ENCODE measurements at places on chromosomes 7 and 10.

DNA sequence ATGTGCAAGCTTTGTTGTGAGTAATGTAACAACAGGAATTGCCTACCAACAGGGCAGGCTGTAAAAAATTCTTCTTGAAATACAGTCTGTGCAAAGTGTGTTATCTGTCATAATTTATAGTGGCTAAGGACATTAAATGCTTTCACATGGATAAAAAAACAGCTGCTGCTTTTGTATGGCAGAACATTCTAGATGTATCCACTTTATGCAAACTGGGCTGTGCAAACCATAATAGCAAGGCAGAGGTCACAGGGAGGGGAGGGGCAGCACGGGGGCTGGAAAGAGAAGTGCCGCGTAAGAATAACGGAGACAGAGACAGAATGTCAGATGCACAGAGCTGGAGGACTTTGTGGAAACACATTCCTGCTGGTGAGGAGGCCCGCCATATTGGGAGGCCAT, 86.1 kb downstream of the VOPP1 start:
- no peak for DNase-seq

GRCh38 chr10:6301488-6302075, 98.8 kb downstream of the PFKFB3 start:
- no peak for DNase-seq

DNA sequence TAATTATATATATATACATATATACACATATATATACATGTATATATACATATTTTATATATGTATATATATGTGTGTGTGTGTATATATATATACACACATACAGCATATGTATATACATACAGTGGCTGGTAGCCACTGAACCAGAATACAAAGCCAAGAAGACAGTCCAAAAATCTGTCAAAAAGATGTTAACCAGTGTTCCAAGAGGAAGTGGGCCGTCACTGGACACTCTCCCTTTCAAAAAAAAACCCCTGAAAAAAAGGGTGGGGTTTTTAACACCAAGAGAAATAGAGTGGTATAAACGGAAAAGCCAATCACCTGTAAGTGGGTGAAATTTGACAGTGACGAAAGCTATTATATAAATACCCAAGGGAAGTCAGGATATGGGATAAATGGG, 31.1 kb upstream of the C1GALT1 start:
- DNase-seq: no peak

DNA sequence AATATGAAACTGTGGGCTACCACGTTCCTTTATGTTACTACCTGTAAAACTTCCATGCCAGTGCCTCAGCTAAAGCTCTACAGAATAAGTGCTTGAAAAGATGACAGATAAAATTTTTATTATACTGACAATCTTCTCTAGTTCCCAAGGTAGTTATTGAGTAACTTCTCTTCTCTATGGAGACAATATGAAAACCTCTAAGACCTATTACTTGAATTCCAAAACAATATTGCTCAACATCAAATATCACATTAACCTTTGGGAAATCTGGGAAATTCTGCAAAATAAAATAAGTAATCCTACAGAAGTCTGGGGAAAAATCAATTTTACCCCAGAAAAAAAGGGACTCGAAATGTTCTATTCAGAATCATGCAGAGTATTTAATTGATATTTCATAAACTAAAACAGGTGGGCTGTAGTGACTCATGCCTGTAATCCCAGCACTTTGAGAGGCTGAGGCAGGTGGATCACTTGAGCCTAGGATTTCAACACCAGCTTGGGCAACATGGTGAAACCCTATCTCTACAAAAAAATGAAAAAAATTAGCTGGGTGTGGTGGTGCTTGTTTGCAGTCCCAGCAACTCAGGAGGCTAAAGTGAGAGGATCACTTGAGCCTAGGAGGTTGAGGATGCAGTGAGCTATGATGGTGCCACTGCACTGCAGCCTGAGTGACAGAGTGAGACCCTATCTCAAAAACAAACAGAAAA, 23.8 kb upstream of the ANK3 start:
- DNase-seq: no peak

GRCh38 chr7:94044806-94045205, 40.7 kb upstream of the BET1 start:
- DNase-seq: no peak

- DNase-seq: no peak
Measured at GRCh38 chr7:8172372-8173354, 89.3 kb downstream of the ICA1 start.

DNA sequence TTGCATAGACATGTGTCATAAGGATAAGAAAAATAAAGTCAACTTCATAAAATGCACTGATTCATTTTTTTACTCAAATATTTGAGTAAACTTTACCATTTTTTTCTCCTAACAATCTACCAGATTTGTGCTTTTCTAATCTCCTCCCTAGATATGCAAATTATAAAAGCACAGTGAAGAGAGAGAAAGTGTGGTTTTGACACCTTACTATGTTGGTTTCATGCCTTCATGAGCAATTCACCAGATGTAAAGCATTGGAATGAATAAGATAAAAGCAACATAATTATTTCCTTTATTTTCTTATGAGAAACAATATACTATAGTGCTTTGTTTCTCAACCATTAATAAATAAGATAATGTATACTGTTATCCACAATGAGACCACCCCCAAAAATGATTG, 432.5 kb upstream of the PCDH15 start:
- no peak for DNase-seq

DNA sequence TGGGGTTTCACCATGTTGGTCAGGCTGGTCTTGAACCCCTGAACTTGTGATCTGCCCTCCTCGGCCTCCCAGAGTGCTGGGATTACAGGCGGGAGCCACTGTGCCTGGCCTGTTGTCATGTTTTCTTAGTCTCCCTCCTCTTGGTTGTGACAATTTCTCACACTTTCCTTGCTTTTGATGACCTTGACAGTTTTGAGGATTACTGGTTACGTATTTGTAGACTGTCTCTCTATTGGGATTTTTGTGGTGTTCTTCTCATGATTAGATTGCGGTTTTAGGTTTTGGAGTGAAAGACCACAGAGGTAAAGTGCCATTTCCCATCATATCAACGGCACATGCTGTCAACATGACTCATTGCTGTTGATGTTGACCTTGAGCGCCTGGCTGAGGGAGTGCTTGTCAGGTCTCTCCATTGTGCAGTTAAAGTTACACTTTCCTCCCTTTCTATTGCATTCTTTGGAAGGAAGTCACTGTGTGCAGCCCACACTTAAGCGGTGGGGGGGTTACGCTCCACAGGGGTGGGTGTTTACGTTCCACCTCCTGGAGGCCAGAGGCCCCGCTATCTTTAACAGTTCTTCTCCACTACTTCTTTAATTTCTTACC, 10.8 kb downstream of the NEURL1 start:
- DNase-seq: no peak

DNA sequence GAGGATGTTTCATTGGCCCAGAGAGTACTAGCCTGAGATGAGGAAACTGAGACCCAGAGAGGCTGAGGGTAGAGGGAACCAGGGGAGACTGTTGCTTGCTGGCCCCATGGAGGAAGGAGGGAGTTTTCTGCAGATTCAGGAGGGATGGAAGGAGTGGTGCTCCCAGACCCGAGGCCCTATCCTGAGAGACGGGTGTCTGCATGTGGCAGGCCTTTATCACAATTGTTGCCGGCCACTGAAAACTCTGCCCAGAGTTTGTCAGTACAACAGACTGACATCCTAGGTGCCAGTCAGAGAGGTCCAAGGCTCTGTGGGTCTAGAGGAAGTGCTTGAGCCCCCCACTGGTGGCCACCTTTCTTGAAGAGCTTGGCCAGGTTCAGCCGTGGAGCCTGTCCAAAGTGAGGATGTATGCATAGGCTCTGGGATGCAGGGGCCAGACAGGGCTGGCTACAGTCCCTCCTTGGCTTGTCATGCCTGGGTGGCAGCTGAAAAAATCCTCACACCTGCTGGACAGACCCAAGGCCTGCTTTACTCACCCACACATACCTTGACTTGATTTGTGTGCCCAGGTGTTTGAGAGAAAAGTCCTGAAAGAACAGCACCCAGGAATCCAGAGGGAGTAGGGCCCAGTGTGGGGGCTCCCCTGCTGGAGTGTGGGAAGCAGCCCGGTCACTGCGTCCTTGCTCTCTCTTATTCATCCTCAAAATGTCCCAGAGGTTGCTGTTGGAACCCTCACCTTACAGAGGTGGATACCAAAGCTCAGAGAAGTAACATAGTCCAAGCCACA, 65.2 kb downstream of the CLRN3 start:
- no peak for DNase-seq

GRCh38 chr7:85328456-85328998, 141.7 kb upstream of the SEMA3D start:
- no peak for DNase-seq

GRCh38 chr10:12634621-12634931, 285.2 kb downstream of the CAMK1D start:
- DNase-seq: no peak

- no peak for DNase-seq
Measured at GRCh38 chr10:3542185-3542611, 242.8 kb downstream of the KLF6 start.

GRCh38 chr7:15862781-15863165, 176.3 kb upstream of the MEOX2 start:
- no peak for DNase-seq

- DNase-seq: no peak
Measured at GRCh38 chr10:69383558-69383957, 33.2 kb downstream of the TACR2 start.

GRCh38 chr10:84427903-84428650, 99.7 kb downstream of the CCSER2 start:
- no peak for DNase-seq

DNA sequence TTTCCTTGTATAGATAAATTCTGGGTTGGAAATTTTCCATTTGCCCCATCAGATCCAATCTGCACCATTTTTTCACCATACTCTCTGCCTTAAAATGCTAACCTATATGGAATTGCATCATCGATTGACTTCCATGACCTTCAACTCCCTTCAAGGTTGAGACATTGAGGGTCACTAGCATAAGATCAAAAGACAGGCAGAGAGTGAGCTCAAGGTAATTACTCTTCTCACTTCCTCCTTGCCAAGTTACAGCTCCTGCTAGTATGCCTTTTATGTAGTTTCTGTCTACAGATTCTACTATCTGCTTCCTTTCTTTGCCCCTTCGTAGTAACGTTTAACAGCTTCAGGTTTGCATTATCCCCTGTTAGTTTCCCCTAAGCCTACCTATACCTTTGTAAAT, 1127.7 kb upstream of the LRRTM3 start:
- no peak for DNase-seq

- DNase-seq: no peak
Measured at GRCh38 chr10:77641344-77641743, 3.7 kb upstream of the KCNMA1 start.

- DNase-seq: no peak
Measured at GRCh38 chr7:143458263-143458662, 15.0 kb downstream of the TAS2R60 start.

DNA sequence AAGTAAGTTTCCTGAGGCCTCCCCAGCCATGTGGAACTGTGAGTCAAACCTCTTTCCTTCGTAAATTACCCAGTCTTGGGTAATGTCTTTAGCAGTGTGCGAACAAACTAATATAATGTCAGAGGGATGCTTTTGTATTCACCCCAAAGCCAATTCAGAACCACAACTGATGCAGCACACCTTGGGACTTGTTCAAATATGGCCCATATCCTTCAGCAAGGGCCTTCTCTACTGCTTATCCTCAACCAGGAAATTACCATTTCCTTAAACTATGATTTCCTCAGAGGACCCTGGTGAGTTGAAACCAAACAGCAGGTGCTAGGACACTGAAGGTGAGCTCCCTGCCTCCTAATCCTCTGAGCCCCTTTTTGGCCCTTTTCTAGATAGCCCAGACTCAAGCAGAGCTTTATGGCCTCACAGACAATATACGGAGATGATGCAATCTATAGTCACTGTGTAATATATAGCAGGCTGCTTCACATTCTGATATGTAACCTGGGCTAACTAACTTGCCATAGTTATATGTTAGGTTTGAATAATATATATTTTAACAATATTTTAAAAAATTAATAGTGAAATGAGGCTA, 15.2 kb downstream of the SRI start:
- DNase-seq: no peak

DNA sequence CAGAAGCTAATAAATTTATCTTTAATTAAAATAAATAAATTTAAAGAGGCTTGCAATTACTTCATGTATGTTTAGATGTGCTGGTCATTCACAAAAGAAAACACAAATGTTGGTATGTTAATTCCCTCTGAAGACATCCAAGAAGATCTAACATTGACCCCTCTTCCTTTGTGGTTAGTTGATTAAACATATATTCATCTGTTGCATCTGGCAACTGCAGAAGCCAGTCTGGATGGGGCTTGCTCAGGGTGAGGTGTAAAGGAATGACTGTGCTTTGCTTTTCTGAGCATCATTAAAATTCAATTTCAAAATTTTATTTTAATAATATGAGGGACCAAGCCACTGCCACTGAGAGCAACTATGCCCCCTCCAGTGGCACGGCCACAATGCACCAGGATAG, 36.4 kb upstream of the FERD3L start:
- DNase-seq: no peak

DNA sequence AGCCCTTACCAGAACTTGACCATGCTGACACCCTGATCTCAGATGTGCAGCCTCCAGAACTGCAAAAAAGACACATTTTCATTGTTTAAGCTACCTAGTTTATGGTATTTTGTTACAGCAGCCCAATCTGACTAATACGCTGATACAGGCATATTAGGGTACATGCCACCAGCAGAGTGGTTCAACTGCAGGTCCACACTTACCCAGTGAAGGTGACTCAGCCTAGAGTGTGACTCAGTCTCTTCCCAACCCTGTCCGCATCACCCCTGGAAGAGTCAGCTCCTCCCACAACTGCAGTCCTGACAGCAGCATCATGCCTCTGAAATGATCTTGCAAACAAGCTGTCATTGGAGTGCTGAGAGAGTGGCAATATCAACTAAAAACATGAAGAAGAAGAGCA, 30.8 kb upstream of the GOT1 start:
- peak; percentile 81 for DNase-seq

DNA sequence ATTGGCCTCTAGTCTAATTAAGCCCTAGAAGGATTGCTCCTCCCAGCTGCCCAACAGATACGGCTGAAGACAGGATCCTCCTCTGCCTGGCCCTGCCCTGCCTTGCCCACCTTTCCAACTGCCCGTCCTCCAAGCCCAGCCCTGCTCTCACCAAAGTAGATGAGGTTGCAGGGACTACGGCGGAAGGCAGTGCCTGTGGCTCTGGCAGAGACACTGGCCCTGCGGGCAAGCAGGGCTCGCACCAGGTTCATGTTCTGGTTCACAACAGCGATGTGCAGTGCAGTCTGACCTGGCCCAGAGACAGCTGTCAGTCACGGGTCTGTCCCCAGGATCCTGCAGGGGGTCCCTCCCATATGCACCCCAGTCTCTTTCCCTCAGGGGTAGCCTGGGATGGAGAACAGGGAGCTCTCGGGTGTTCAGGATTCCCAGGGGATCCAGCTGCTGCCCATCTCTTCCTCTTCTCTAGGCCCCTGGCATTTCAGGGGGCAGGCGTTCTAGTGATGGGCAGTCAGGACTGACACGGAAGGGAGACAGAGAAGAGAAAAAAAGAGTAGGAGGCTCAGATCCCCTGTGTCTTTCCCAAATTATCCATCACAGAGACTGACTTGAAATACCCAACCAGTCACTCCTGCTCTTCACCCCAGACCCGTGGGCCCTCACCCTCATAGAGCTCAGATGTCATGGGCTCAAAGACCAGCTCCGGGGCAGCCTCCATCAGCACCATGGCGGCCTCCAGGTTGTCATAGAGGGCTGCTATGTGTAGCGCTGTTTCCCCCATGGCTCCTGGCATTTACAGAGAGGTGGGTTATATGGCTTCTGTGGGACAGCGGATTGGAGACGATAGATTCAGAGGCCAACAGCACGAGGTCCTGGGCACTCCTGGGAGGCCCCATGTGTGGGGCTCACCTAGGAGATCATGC, 8.3 kb downstream of the TRPV6 start:
- no peak for DNase-seq

Data from RKO (cell line).